Spleen (tissue), 13 donors: ENCODE measurements at places on chromosomes 16 and 17. TPM values are rescaled to one million over a fixed set of nuclear protein-coding genes. Genes with fewer than 3 reads are reported as not detected.

GRCh38 chr17:37700881-37701280 is 44.0 kb downstream of the HNF1B start:
- no peak for DNase-seq
- H3K36me3 ChIP-seq: no peaks in the 10 kb centered on the region
- no peak overlapping the region for H3K4me3 ChIP-seq
- H3K4me1 ChIP-seq: no peaks in the 10 kb centered on the region
- H3K27me3 ChIP-seq: no peaks in the 10 kb centered on the region

DNA sequence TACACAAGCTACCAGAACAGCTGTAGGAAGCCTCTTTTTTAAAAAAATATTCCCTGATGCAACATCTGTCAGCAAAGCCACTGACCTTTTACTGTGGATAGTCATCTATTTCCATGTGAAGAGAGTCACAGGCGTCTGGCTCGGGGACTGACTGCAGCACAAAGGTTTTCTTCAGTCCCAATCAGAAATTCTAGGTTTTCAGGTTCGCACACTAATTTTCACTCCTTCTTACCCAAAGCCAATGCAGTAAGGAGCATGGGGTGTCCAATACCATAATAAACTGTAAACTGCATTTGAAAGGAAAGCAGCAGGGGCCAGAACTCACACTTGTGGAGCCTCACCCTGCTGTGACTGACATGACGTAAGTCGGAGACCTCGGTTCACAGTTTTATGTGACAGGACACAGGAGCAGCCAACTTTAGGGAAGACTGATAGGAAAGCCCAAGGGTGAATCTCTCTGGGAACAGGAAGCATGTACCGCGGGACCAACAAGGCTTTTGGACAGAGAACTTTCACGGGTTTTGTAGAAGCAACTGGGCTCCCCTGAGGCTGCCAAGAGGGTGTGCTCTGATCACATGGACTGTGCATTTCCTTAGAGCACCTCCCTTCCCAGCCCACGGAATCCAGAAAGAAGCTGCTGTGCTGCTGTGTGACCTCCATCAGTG is 9.1 kb upstream of the TMEM100 start:
- DNase-seq: no peak
- H3K27ac ChIP-seq: peak overlapping the region; percentile 63
- peaks cover 4% of the 10 kb centered on the region for H3K4me1 ChIP-seq
- no peak overlapping the region for H3K4me3 ChIP-seq
- no peaks in the 10 kb centered on the region for H3K36me3 ChIP-seq
- no peaks in the 10 kb centered on the region for H3K27me3 ChIP-seq

GRCh38 chr16:11114366-11115164 is 141.4 kb downstream of the SOCS1 start:
- DNase-seq: no peak
- no peaks in the 10 kb centered on the region for H3K27me3 ChIP-seq
- peaks cover 5% of the 10 kb centered on the region for H3K4me1 ChIP-seq
- H3K36me3 ChIP-seq: peaks cover 23% of the 10 kb centered on the region
- no peak overlapping the region for H3K27ac ChIP-seq
- H3K4me3 ChIP-seq: peak overlapping the region; percentile 28

- peak; percentile 93 for DNase-seq
- H3K4me1 ChIP-seq: peaks cover 21% of the 10 kb centered on the region
- H3K27me3 ChIP-seq: no peaks in the 10 kb centered on the region
- H3K36me3 ChIP-seq: peaks cover 35% of the 10 kb centered on the region
Observed at GRCh38 chr16:15672514-15673167, 22.6 kb downstream of the NDE1 start.

GRCh38 chr16:68528233-68528632 is 10.9 kb upstream of the ZFP90 start:
- no peak for DNase-seq
- H3K4me1 ChIP-seq: peaks cover 11% of the 10 kb centered on the region
- no peaks in the 10 kb centered on the region for H3K36me3 ChIP-seq
- no peak overlapping the region for H3K4me3 ChIP-seq

- H3K4me1 ChIP-seq: no peaks in the 10 kb centered on the region
- DNase-seq: no peak
- no peak overlapping the region for H3K4me3 ChIP-seq
- H3K27me3 ChIP-seq: no peaks in the 10 kb centered on the region
Observed at GRCh38 chr16:85094812-85095211, 17.5 kb downstream of the CIBAR2 start.

GRCh38 chr17:64282753-64283080 is 19.7 kb upstream of the TEX2 start:
- H3K27ac ChIP-seq: peak overlapping the region; percentile 42
- no peaks in the 10 kb centered on the region for H3K4me1 ChIP-seq
- DNase-seq: no peak
- H3K27me3 ChIP-seq: no peaks in the 10 kb centered on the region
- no peaks in the 10 kb centered on the region for H3K36me3 ChIP-seq

- peak overlapping the region; percentile 89 for H3K27ac ChIP-seq
- peak; percentile 89 for DNase-seq
- peaks cover 19% of the 10 kb centered on the region for H3K27me3 ChIP-seq
- peak overlapping the region; percentile 50 for H3K4me3 ChIP-seq
Observed at GRCh38 chr17:29140631-29141513, 39.3 kb downstream of the MYO18A start.

GRCh38 chr17:58120195-58120822 is 27.9 kb upstream of the OR4D1 start:
- no peak overlapping the region for H3K4me3 ChIP-seq
- DNase-seq: no peak
- no peak overlapping the region for H3K27ac ChIP-seq
- peaks cover 5% of the 10 kb centered on the region for H3K27me3 ChIP-seq

DNA sequence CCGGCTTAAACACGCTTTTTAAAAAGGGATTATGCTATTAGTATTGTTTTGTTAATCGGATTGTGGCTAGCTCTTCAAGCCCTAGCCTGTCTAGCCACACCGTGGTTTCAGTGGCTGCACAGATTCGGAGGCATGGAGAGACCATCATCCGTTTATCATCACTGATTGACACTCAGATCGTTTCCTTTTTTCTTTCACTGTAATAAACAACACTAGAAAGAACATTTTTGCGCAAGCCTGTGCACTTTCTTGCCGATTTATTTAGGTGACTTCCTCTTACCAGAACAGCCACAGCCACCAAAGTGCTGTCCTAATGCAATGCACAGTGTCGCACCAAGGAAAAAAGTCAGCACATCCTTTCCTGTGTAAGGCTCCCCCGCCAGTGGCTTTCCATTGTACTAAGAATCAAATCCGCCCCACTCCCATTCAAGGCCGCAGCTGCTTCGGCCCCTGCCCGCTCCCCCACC is 78.2 kb downstream of the CRISPLD2 start:
- no peaks in the 10 kb centered on the region for H3K36me3 ChIP-seq
- DNase-seq: peak; percentile 71
- H3K4me3 ChIP-seq: no peak overlapping the region
- H3K27ac ChIP-seq: peak overlapping the region; percentile 91
- peaks cover 54% of the 10 kb centered on the region for H3K4me1 ChIP-seq
- H3K27me3 ChIP-seq: no peaks in the 10 kb centered on the region

- no peak for DNase-seq
- H3K4me3 ChIP-seq: peak overlapping the region; percentile 93
- H3K36me3 ChIP-seq: no peaks in the 10 kb centered on the region
- H3K4me1 ChIP-seq: peaks cover 73% of the 10 kb centered on the region
- H3K27me3 ChIP-seq: no peaks in the 10 kb centered on the region
Observed at GRCh38 chr16:58127033-58127556, 2.1 kb downstream of the CFAP20 start.

DNA sequence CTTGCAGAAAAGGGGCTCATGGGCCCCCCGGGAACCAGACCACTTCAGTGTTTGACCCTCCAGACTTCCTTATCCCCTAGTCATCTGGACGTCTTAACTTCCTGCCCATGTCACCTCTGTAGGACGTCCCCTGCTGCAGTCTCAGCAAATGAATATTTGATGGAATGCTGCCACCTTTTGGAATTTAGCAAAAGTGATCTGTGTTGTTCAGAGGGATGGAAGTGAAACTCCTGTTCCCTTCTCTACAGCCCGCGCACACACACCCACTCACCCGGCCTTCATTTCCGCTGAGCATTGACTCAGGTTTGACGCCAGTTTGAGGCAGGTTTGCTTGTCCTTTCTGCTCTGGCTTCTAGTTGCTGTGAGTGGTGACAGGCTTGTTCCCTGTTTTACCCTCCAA is 507.2 kb upstream of the EEF2KMT start:
- no peak overlapping the region for H3K27ac ChIP-seq
- no peaks in the 10 kb centered on the region for H3K27me3 ChIP-seq
- no peaks in the 10 kb centered on the region for H3K4me1 ChIP-seq
- no peak for DNase-seq
- no peak overlapping the region for H3K4me3 ChIP-seq

DNA sequence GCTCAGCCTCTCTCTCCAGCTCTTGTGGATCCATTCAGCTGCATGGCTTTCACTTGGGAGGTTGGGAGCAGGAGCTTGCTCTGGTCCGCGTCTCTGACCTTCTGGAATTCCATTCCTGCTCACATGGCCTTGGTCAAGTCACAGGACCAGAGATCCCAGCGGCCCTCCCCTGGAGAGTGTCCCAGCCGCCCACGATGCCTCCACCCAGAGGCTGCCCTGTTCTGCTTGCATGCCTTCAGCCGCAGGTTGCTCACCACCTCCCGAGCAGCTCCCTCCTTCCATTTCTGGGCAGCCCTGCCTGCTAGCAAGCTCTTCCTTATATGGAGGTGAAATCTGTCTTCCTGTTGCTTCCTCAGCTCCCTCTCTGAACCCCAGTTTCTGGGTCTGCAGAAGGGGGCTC is 32.6 kb downstream of the RAI1 start:
- no peak overlapping the region for H3K4me3 ChIP-seq
- no peaks in the 10 kb centered on the region for H3K27me3 ChIP-seq
- DNase-seq: no peak
- peaks cover 88% of the 10 kb centered on the region for H3K4me1 ChIP-seq

DNA sequence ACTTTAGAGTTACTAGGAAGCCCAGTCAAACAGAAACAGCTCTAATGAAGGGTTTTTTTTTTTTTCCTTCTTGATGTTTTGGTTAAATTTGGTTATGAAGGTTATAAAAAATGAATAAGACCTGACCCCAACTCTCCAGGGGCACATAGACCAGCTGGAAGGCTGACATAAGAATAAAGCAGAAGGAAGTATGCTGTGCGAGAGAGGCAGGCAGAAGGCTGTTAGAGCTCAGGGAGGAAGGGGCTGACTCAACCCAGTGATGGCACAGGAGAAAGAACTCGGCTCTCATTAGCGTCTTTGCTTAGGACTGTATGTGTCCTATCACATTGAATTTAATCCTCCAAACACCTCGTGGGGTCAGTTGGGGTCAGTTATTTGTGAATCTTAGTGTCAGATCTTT is 474.6 kb downstream of the PMP22 start:
- H3K4me3 ChIP-seq: no peak overlapping the region
- H3K36me3 ChIP-seq: no peaks in the 10 kb centered on the region
- DNase-seq: no peak
- H3K4me1 ChIP-seq: no peaks in the 10 kb centered on the region
- H3K27me3 ChIP-seq: peaks cover 16% of the 10 kb centered on the region
- no peak overlapping the region for H3K27ac ChIP-seq

- DNase-seq: peak; percentile 81
- H3K27ac ChIP-seq: peak overlapping the region; percentile 97
- H3K4me1 ChIP-seq: peaks cover 88% of the 10 kb centered on the region
- H3K4me3 ChIP-seq: peak overlapping the region; percentile 70
- no peaks in the 10 kb centered on the region for H3K36me3 ChIP-seq
- no peaks in the 10 kb centered on the region for H3K27me3 ChIP-seq
Observed at GRCh38 chr17:77321649-77322513, 181.1 kb downstream of the SEC14L1 start.

- H3K4me1 ChIP-seq: peaks cover 53% of the 10 kb centered on the region
- H3K36me3 ChIP-seq: no peaks in the 10 kb centered on the region
- DNase-seq: no peak
- H3K27me3 ChIP-seq: peaks cover 43% of the 10 kb centered on the region
Observed at GRCh38 chr17:62630365-62631085, 3.1 kb downstream of the MRC2 start.

DNA sequence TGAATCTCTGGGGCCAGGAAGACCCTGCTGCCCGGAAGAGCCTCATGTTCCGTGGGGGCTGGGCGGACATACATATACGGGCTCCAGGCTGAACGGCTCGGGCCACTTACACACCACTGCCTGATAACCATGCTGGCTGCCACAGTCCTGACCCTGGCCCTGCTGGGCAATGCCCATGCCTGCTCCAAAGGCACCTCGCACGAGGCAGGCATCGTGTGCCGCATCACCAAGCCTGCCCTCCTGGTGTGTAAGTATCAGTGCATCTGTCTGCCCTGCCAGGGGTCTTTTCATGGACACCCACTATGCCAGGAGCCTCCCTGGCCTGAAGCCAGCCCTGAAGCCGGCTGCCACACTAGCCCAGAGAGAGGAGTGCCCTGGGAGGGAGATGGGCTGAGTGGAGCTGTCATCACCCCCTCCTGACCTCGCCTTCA is at the start of gene CETP:
CETP (plus strand) TSS at position 100 of the 431 bp plus-strand sequence; CDS start at position 130, 30 bp downstream.
- peaks cover 56% of the 10 kb centered on the region for H3K4me1 ChIP-seq
- no peaks in the 10 kb centered on the region for H3K36me3 ChIP-seq
- peak; percentile 74 for DNase-seq
- no peak within 1 kb of the TSS for H3K4me3 ChIP-seq
- peak within 1 kb of the TSS; percentile 69 for H3K27ac ChIP-seq

DNA sequence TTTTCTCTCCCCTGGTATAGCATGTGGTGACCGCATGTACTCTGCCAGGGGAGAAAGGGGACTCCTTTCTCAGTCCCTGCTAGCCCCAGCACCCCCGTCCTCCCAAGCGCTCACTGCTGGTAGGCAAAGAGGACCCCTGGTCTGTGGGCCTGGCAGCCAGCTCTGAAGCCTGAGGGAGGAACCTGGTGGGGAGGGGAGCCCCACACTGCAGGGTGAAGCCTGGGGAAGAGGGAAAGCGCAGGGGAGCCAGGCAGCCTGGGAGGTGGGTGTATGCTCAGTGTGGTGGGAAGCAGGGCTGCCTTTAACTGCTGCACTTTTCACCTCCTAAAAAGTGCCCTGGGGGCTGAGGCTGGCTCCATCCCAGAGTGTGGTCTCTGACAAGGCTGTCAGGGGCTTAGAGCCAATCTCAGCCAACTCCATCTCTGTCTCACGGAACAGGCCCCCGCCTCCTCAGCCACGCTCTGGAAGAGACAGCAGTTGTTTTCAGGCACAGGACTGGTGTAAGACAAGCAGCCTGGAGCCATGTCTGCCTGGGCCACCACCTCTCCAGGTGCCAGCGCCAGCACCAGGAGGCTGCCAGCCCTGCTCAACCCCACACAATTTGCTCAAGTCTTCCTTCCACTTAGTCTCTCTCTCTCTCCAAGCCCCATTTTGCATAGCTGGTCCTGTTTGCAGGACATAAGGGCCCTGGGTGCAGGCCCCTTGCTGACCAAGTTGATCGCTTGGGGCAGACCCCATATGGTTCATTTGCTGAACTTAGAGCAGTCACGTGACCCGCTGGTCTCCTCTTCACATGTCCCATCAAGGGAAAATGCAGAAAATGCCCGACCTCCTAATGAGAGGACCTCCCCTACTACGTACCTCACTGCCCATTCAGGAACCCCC is 14.7 kb upstream of the TBX2 start:
- H3K4me3 ChIP-seq: no peak overlapping the region
- H3K36me3 ChIP-seq: no peaks in the 10 kb centered on the region
- DNase-seq: peak; percentile 61
- no peaks in the 10 kb centered on the region for H3K27me3 ChIP-seq
- H3K27ac ChIP-seq: no peak overlapping the region
- H3K4me1 ChIP-seq: peaks cover 8% of the 10 kb centered on the region

- peaks cover 12% of the 10 kb centered on the region for H3K4me1 ChIP-seq
- DNase-seq: peak; percentile 56
- H3K27ac ChIP-seq: no peak overlapping the region
- H3K36me3 ChIP-seq: no peaks in the 10 kb centered on the region
Observed at GRCh38 chr16:12113523-12114345, 137.2 kb downstream of the SNX29 start.

Gene TMEM88
- 31.8 TPM for total RNA-seq

Gene CES4A
- total RNA-seq: 6.0 TPM

Gene PRM3
- not detected for total RNA-seq

Gene HS3ST4
- total RNA-seq: 4.2 TPM

Gene DRC3
- total RNA-seq: 2.3 TPM

Gene HYDIN
- total RNA-seq: 1.9 TPM

Gene CPHXL2
- not detected for total RNA-seq

Gene SEC14L5
- total RNA-seq: not detected

Gene RAMP2
- 33.8 TPM for total RNA-seq

Gene KRTAP3-1
- not detected for total RNA-seq

Gene KRT15
- total RNA-seq: not detected

Gene PIRT
- not detected for total RNA-seq
